ENCODE measurements at places on chromosomes 13 and 19. TPM values are rescaled to one million over a fixed set of nuclear protein-coding genes. Genes with fewer than 3 reads are reported as not detected.

- no peak for ATAC-seq
Measured at GRCh38 chr13:45928176-45928575, 76.6 kb upstream of the SIAH3 start.

DNA sequence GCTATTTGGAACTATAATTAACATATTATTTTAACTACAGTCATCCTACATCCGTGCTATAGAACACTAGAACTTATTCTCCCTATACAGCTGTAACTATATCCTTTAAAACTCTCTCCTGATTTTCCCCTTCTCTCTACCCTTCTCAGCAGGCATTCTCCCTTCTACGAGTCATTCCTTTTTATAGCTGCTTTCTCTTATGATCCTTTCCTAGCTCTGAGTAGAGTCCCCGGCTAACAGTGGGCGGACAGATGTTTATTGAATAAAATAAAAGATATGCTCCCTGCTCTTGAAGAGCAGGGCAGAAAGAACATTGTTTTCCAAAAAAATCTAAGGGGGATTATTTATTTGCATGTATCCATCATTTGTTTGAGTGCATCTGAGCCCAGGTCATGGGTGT lies 246.5 kb upstream of the TMTC4 start:
- ATAC-seq, result no peak

DNA sequence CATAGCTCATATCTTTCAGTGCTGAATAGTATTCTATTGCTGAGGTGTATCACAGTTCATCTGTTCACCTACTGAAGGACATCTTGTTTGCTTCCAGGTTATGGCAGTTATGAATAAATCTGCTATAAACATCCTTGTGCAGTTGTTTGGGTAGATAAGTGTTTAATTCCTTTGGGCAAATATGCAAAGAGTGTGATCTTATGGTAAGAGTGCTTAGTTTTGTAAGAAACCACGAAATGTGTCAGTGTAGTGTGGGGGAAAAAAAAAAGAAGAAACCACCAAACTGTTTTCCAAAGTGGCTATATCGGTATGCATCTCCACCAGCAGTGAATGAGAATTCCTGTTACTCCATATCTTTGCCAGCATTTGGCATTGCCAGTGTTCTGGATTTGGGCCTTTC lies 93.3 kb downstream of the PIBF1 start:
- ATAC-seq, result no peak

The MEIOSIN gene
- not detected for total RNA-seq

The FCAR gene
- total RNA-seq, result 2.7 TPM

All from gastroesophageal sphincter (tissue), 4 donors.